ENCODE measurements at places on chromosomes 2 and 18. TPM values are rescaled to one million over a fixed set of nuclear protein-coding genes. Genes with fewer than 3 reads are reported as not detected.

DNA sequence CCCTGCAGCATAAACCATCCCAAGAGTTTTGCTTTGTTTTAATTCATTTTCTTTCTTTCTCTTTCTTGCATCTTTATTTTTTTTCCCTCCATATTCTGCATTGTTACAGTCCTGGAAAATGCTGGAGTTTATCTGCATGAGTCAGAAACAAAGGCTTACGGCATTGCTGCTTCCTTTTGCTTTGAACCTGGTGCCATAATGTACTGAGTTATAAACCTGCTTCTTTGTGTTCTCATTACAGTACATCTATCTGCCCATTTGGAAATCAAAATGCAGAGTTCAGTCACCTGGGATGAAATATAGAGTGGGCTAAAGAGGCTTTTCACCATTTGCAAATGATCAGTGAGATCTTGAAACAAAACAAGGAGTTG is 1009.2 kb upstream of the FANCL start:
- no peak for DNase-seq

DNA sequence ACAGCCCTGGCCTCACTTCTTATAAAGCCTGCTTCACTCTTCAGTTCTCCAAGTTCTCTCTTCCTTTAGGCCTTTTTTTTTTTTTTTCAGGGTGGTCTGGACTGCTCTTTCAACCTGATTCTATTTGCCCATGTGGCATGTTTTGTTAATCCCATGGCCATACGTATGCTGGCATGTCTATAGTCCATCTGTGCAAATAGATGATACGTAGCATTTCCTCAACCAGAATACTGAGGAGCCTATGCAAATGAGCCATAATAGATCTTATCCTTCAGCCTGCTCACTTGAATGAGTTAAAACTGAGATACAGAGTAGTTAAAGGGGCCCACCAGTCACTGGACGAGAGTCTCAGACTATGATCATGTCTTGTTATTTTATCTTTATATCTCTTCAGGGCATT is 265.2 kb upstream of the CXCR4 start:
- DNase-seq, result no peak

GRCh38 chr2:234492717-234493485 is 4.0 kb downstream of the ARL4C start:
- no peak for DNase-seq

DNA sequence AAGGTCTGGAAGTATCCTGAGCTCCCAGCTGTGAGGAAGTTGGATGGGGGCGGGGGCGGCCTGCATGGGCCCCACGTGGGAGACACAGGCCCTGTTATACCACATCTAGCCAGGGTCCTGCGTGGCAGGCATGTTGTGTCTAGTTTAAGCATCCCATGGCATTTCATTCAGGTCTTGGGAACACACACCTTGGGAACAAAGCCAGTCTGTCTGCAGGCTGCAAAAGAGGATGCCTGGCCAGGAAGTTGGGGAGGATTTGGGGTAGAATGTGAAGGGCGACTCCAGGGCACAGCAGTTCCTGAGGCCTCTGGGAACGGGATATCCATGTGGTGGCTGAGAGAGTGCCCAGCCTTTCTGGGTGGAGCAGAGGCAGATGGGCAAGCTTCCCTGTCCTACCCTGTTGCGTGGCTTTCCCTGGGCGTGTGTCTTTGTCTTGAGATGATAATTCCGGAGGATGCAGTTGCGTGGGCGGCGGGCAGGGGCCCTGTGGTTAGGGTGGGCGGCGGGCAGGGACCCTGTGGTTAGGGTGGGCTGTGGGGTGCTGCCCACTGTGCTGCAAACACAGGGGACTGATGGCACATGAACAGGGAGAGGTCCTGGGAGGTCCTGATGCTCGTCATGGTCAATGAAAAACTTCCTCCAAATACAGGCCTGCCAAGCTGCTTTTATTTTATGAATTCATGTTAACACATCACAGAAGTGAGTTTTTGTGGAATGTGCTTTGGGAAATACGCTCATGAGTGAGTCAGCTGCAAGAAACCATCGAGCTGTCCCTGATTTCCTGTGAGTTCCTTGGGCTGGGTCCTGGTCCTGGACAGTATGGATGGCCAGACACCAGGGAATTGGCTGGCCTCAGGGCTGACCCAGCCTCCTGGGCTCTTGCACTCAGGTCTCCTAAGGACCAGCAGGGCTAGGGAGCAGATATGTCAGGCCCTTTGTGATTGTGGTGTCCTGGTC is 90.0 kb upstream of the HS6ST1 start:
- no peak for DNase-seq

DTNA gene
- 15.3 TPM for polyA plus RNA-seq

DNA sequence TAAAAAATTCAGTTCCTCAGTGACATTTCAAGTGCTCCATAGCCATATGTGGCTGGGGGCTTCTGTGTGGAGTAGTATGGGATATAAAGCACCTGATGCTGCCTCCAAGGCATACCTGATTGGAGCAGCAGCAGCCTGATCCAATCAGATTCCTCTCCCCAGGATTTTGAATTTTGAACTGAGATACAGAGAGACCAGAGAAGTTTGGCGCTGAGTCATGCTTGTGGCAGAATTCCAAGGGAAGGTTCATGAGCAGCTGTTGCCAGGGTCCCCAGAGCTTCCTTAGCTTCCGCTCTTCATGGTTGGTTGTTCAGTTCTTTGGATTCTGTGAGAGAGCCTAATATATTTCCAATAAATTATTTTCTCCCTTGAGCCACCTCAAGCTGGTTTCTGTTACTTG is 29.0 kb upstream of the CFAP36 start:
- no peak for DNase-seq

GRCh38 chr18:2139691-2140090 is 431.6 kb downstream of the METTL4 start:
- DNase-seq, result no peak

DNA sequence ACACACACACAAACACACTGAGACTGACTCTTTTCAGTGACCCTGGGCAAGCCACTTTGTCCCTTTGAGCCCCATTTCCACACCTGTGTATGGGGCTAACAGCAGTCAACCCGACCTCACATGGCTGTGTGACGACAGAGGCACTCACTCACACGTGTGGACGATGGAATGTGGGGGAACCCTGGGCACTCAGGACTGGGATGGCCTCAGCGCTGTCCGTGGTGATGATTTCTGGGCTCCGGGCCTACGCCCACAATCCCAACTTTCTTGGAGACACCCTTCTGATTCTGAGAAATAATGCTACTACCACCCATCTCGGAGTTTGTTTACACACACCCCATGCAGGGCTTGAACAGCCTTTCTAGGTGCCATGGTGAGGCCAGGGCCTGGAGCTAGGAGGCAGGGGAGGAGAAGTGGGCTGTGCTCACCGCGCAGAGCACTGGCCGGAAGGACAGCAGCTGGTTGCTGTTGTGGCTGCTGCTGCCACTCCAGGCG is 1.5 kb downstream of the CRYBA2 start:
- DNase-seq, result no peak

- no peak for DNase-seq
Measured at GRCh38 chr2:111665551-111666116, 218.4 kb downstream of the ANAPC1 start.

LOXHD1 gene
- polyA plus RNA-seq, result 0.66 TPM

DNA sequence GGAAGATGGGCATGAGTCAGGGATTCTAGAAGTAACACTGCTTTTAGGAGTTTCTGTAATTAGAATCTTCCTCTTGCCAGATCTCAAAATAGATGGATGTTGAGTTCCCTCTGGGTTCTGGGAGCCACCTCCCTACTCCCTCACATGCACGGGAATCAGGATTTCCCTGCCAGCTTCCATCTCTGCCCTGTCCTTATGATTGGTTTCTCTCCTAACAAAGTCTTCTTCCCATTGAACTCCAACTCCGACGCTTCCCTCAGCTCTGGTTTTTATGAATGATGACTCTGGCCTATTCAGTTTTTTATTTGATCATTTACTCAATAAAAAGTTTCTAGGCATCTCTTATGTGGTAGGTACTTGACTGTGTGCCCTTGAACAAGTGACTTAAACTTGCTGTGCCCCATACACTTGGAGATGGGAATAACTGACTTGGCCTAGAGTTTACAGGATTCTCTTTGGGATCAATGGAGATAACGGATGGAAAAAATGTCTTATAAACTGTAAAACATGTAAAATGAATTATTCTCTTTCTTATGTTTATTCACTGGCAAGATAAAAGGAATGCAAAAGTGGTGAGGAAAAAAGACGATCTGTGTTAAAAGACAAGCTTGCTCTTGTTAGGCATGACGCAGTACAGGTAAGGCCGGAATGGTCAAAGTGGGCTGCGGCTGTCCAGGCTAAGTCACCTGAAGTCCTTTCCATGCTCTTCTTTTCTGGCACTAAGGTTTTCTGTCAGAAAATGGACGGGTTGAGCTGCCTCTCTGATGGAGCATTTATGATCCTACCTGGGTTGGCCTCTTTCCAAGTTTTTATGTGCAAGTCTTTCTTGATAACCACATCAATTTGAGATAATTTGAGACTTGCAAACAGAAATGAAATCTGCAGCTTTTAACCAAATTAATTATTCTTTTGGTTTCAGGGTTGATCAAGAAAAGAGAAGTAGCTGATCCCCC is 199.6 kb downstream of the MYCN start:
- no peak for DNase-seq

GRCh38 chr18:32773382-32773712 is 524 bp upstream of the KLHL14 start:
- DNase-seq, result no peak

GRCh38 chr2:115084446-115084845 is 642.0 kb downstream of the DPP10 start:
- DNase-seq, result no peak

ALK gene
- polyA plus RNA-seq, result 0.50 TPM

DNA sequence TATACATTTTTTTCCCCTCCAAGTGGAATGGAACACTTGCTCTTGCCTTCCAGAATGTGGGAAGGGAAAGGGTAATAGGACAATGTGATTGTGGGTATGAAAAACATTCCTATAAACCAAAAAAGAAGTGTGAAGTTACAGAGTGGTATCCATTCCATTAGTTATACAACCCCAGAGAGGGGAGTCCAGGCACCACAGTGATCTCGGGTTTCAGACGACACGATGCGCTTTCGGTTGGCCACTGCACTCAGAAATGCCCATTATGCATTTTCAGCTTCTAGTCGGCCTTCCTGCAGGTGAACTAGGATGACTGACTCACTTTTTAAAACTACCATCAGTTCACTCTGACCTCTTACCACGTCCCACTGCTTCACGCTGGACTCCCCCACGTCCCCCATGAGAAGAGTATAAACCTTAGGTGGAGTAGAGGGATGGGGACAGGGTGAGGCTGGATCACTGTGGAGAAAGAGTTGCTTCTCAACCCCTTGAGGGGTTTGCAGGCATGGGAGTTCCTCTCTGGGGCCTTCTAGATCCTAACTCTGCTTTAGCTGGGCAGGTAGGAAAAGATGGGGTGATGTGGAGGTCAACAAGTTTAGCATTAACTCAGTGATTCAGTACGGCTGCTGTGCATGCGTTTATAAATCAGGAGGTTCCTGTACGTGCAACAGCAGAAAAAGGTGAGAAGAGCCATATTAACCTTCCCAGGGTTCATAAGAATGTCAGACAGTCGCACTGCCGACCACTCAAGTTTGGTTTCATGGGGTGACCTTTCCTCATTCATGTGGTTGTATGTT is 50.5 kb downstream of the ZNF532 start:
- no peak for DNase-seq

DNA sequence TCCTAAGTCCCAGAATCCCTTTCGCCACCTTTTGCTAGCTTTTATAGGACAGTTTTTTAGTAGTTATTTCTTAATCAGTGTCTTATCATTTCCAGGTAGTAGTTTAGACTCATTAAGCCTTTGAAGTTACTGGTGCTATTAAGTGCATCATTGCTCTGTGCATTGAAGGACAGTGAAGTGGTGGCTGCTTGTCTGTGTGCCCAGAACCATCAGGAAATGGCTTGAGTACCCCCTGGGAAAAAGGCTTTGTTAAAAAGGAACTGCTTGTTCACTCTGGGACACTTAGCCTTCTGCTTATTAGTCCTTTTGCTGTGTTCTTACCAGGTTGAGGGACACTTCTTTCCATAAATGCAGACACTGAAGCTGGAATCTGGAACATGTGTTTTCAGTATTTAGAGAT is 30.0 kb downstream of the DTNA start:
- no peak for DNase-seq

DNA sequence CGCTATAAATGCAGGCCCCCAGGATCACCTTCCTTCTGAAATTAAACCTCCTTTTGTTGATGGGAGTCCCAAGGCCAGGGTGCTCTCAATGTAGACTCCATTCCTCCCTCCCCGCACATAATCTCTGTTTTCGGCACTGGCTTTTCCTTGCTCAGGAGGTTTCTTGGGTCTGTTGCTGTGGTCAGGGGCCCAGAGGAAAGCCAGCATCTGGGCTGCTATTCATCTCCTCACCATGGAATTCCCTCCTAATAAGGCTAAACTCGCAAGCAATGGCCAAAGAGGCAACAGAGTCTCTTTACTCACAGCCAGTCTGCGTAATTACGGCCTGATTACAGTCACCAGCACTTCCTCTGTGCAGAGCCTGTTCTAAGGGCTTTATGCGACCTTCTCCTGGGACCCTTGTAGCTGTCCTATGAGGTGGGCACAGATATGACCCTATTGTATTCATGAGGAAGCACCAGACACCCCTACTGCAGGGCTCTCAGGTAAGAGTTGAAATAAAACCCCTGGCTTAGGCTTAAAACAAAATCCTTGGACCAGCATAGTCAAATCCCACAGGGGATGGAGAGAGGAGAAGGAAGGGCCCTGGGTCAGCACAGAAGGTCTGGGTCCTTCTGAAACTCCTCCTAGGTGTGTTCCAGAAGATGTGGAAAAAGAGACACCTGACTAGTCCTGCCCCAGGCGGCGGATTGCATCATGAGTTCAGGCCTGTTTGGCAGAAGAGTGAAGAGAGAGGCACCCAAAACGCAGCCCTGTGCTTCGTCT is 105.0 kb upstream of the SH3BP4 start:
- no peak for DNase-seq

DNA sequence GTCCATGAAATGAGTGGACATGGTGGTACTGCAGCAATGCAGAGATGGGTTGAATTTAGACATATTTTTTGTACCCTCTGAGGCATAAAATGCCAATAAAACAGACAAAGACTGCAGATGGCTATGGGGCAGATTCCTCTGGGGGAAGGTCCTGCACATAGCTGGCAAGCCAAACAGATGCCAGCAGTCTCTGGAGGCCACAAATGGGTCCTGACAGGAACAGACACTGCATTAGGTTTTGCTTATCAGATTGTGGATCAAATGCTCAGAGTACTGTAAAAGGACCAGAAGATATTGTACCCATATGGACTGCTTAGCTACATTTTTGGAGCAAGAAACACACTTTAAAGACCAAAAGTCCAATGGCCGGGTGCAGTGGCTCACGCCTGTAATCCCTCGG is 40.9 kb upstream of the ORC2 start:
- DNase-seq, result no peak

EPB41L3 gene
- 59.3 TPM for polyA plus RNA-seq

DNA sequence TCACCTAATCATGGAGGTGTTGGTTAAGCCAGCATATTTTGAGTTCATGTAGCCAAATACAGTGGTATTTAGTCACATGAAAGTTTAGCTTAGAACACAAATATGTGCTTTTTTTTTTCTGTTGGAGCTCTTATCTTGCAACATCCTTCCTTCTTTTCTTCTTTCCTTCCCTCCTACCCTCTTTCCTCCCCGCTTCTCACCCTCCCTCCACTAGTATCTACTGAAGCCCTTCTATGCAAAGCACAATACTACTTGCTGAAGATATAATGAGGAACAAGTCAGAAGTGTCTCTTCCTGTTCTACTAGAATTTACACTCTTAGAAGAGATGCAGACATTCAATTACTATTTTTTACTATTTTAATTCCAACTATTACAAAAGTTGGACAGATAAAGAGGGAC is 105.0 kb upstream of the ITGA4 start:
- no peak for DNase-seq

EVX2 gene
- not detected for polyA plus RNA-seq

CDH2 gene
- 75.4 TPM for polyA plus RNA-seq

GRCh38 chr18:13629841-13630715 is 96.3 kb downstream of the FAM210A start:
- DNase-seq, result no peak

TMEM37 gene
- 52.8 TPM for polyA plus RNA-seq

GRCh38 chr2:134718023-134718816 is 580 bp downstream of the TMEM163 start:
- DNase-seq, result no peak

Data from right renal pelvis (tissue), 4 donors.